Head of caudate nucleus (tissue), 42 donors: ENCODE measurements at places on chromosomes 1 and 21.

GRCh38 chr1:71861022-71861421, 421.3 kb downstream of the NEGR1 start:
- DNase-seq: no peak

DNA sequence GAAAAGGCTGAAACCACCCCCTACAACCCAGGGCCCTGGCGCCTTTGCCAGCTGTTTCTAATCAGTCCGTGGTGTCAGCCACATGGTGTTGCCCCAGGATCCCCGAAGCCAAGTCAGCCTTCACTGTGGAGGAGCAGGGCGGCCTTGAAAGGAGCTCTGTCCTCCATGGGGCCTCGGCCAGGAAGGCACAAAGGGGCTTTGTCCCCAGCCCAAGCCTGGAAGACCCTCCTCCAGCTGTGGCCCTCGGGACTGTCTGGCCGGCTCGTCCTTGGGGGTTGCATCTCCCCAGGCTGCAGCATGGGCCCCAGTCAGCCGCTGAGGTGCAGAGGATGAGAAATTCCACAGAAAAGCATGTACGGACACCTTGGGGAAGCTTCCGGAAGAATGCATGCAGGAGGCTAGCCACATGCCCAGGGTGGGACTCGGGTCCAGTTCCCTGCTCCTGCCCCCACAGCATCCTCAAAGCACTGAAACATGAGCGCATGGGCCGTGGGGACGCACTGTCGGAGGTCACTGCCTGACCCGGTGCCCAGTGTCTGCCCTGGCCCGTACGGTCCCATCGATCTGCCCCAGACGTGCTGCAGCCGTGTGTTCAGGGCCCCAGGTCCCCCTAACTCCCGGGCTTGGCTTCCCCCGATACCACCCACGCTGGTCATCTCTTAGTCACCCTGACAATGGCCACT, 38.6 kb upstream of the POFUT2 start:
- DNase-seq: peak; percentile 87

DNA sequence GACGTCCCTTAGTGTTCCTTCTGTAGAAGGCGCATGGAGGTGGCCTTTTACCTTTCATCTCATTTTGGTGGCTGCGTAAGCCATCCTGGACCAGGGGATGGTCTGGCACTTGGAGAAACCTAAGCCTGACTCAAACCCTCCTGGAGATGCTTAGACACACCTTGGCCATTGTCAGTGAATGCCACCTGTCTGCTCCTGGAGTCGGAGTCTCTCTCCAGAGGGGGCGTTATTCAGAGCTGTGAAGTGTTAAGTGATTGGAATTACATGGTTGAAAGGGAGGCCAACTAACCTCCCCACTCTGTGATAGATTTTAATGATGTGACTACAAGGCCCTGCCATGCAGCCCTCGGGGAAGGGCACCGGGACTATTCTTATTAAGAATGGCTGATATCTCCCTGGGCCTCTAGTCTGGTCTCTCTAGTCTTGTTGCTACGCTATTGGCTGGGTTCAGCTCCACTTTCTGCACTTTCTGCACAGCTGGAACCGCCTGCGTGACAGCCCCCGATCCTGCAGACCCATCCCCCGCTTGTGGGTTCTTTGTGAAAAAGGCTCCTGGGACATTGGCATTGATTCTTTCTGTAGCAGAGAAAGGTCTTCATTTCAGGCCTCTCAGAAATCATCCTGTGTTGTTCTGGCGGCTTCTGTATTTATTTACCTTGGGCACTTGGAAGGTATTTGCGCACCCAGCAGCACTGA, 4.2 kb downstream of the RASSF5 start:
- no peak for DNase-seq

DNA sequence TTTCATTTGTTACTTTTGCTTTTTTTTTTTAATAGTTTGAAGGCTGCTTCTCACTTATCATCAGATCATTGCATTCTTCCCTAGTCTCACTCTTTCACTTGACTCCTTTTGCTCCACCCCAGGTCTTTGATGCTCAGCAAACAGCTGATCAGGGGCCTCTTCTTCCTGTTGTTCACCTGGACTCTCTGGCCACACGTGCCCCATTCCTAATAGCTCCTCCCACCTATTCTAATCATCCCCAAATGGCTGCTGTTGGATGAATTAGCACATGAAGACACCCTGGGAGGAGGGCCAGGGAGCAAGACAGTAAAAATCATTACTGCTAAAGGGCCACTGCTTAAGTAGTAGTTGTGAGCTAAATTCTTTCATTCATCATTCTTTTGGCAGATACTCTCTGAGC, 119.5 kb downstream of the MAB21L3 start:
- no peak for DNase-seq

GRCh38 chr1:116405241-116406135, 32.4 kb downstream of the ATP1A1 start:
- DNase-seq: peak; percentile 39

DNA sequence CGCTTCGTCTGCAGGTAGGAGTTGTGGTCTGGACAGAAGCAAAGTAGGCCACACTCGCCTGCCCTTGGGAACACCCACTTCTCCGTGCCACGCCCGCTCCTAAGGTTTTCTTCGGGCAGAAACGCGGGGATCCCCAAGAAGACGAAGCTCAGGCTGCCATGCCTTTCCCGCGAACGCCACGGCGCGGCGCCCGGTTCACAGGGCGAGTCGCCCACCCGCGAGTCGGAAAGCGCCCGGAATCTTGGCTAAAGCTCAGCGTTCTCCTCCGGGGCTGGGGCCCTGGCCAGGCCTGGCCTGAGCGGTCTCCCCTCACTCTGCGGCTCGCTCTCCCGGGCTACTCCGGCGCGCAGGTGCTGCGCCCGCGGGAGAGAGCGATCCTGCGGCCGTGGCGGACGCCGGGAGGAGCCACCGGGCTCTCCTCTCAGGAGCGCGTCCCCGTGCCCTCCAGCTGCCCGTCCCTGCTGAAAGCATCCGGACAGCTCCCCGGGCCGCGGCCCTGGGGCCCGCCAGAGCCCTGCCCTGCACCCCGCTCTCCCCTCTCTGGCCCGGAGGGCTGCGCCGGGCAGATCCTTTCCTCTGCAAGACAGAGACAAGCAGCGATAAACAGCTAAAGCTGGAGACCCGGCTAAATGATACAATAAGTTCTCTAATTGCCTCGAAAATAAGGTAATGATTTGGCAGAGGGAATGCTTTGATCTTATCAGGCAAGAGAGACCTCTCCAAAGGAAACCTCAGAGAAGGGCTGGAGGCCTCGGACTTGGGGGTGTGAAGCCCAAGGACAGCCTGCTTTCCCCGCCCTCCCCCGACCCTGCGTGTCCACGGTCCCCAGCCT, 6.7 kb upstream of the WNT2B start:
- DNase-seq: peak; percentile 90

GRCh38 chr1:159835862-159836525, 9.3 kb downstream of the SLAMF8 start:
- DNase-seq: no peak

GRCh38 chr1:27980216-27980845, 20.6 kb downstream of the XKR8 start:
- no peak for DNase-seq

- no peak for DNase-seq
Measured at GRCh38 chr1:205179842-205180241, 31.7 kb downstream of the DSTYK start.

DNA sequence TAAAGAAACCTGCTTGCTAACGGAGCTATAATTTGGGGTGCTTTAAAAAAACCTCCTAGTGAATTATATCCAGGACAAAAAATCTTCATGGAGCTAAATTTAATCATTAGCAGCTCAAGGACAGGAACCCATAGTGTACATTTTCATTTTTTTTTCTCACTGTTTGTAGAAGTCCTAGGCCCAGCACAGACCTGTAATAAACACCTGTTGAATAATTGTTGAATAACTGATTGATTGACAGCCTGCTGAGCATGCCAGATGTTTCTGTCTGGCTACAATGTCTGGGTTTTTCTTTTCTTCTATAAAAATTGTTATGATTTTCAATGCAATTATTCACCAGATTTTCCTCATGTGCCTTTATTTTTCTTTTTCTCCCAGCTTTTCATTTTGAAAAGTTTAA, 10.9 kb upstream of the GALNT2 start:
- DNase-seq: no peak
